Substantia nigra (tissue), 51 donors: ENCODE measurements at places on chromosomes 5 and 9.
A peak's percentile ranks its signal among the peaks of the same experiment; 100 is the strongest.

DNA sequence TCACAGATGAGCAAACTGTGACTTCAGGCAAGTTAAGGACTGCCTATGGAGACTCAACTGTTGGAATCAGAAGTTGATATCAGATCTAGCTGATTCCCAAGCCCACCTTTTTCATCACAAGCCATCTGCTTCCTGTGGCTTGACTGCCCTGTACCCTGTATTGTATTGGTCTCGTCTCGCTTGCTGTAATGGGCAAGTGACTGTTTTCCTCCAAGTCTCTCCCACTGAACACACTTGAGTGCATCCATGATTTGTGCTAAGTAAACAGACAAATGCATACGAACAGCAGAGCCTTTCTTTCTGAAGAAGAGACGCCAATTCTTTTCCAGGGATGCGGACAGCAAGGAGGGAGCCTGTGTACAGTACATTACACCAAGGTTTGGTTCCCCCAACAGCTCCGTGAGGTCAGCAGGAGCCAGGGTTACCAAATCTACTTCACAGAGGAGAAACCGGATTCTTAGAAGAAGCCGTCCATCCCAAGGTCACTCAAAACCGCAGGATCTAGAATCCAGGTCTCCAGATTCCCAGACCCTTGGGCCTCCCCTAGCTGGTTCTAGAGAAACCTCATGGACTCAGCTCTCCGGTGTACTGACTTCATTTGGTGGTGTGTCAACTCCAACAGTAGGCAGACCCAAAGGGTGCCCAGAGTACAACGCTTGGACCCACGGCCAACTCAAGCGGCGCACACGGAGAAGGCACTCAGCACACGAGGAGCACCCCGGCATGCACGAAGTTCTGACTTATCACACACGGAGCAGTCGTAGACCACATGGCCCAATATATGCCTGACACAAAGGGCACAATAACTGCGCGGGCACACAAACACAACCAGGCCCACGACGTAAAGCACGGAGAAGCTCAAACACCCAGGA, 1.1 kb downstream of the BAG1 start:
- DNase-seq, result peak; percentile 45

DNA sequence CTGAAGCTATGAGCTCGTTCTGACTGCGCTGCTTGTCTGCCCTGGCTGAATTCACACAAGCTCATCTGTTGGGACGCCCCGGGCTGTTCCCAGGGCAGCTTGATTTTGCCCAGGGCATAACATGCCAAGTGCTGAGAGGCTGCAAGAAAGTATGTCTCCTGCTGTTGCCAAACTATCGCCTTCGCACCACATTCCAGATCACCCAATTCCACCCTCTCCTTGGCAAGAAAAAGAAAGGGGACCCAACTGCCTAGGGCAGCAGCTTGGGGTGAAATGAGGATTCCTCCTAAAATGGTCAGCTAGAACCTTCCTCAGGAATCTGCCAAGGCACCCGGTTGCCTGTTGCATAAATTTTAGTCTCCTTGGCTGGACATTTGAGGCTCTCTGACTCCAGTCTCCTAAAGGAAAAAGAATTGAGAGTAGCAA, 21.2 kb downstream of the COL15A1 start:
- no peak for DNase-seq

GRCh38 chr5:11214864-11215644, 454.0 kb upstream of the DAP start:
- no peak for DNase-seq

GRCh38 chr5:180645274-180646204, 3.9 kb downstream of the FLT4 start:
- DNase-seq, result no peak

- no peak for DNase-seq
Measured at GRCh38 chr5:67644221-67644920, 447.8 kb upstream of the CD180 start.

DNA sequence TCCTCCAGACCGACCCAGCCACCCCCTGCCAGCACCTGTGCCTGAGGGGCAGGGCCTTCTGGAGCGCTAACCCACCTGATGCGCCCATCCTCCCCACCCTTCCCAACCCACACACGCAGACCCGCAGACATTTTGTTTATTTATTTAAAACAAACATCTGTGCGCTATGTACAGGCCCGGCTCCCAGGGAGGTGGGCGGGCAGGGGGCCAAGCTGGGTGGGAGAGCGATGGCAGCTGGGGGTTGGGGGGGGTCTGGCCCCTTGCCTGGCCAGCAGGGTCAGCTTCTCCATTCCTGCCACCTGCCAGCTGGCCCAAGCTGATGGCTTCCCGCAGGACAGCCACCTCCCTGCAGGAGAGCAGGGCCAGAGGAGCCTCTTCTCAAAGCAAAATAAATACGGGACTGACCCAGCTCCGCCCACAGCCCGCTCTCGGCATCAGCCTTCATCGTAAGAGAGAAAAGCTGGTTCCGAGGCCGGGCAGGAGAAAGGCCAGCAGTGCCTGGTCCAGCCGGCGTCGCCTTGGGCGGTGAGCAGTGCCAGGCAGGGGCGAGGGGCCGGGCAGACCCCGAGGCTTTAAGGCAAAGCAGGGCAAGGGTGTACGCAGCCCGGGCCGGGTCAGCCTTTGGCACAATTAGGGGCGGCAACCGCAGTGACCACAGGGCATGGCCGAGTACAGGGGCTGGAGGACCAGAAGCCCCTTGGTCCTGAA, 10.9 kb upstream of the CLIC3 start:
- DNase-seq, result no peak

DNA sequence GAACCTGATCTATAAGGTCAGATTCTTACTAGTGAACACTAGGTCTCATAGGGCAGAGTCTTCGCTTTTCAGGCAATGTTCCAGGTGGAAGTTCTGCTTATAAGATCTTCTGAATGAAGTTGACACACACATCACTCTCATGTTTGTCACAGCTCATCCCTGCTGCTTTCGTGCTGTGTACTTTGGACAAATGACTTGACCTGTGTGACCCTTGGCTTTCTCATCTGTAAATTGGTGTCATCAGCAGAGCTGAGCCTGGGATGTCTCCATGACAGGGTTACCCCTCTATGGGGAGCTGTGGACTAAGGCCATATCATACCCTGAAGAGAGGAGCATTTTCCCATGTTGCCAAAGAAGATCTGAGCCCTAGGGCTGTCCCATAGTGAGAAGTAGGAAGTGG, 2.8 kb downstream of the DELE1 start:
- DNase-seq, result no peak

- peak; percentile 5 for DNase-seq
Measured at GRCh38 chr9:111106202-111106601, 67.9 kb upstream of the LPAR1 start.

GRCh38 chr5:172163346-172163745, 24.7 kb downstream of the STK10 start:
- peak; percentile 75 for DNase-seq

GRCh38 chr5:163512526-163512925, 7.1 kb downstream of the MAT2B start:
- DNase-seq, result no peak

DNA sequence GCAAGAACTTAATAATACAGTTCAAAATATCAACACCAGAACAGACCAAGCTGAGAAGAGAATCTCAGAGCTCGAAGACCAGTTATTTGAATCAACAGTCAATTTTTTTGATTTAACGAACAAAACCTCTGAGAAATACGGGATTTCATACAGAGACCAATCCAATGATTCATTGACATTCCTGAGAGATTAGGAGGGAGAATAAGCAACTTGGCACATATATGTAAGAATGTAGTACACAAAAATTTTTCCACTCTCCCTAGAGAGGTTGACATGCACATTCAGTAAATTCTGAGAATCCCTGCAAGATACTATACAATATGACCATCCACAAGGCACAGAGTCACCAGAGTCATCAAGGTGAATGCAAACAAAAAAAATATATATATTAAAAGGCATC, 1577.3 kb upstream of the C9orf72 start:
- DNase-seq, result no peak

- no peak for DNase-seq
Measured at GRCh38 chr5:178222292-178222691, 10.3 kb downstream of the PHYKPL start.

- DNase-seq, result no peak
Measured at GRCh38 chr9:81635521-81636254, 53.7 kb downstream of the TLE1 start.

DNA sequence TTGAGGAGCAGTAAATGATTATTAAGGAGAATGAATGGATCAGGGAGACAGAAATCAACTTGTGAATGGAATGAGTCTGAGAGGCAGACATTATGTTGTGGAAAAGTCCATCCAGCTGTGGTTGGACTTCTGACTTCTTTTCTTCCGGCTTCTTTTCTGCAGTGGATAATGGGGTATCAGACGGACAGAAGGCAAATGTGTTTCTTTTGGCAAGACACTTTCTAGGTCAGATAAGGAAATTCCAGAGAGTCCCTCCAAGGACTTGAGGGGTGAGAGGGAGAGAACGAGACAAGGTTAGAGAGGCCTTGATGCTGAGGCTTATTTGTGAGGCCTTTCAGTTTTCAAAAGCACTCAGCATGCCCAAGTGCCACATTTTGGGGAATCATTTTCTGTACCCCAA, 17.1 kb upstream of the GRHPR start:
- DNase-seq, result no peak

DNA sequence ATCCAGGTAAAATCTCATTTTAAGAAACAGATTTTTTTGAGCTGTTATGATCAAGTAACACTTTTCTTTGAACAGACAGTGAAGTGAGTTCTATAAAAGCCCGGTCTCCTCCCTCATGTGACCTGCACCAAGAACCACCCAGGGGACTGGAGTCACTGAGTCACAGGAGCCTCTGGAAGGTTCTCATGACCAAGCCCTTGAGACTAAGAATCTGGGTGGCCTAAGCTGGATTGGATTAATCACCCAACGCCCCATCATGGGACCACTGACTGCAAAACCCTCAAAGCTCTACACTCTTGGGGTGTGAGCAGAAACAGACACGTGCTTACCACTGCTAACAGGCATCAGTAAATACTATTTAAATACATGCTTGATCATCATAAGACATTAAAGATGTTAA, 48.4 kb downstream of the SECISBP2 start:
- no peak for DNase-seq

DNA sequence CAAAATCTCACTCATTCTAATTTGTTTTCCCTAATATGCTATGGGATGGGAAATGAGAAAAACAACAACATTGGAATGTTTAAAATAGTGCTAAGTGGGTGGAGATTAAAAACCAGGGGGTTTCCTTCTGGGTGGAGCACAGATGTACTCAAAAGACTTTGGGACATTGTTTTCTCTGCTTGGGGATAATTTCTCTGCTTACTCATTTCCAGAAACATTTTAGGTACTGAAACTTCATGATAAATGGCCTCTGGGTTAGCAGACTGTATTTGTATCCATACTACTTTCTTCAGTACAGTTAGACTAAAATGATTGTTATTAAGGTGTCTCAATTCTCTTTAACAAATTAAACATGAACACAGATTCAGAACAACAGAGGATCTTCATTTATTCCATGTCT, 17.4 kb downstream of the ELOVL7 start:
- no peak for DNase-seq

DNA sequence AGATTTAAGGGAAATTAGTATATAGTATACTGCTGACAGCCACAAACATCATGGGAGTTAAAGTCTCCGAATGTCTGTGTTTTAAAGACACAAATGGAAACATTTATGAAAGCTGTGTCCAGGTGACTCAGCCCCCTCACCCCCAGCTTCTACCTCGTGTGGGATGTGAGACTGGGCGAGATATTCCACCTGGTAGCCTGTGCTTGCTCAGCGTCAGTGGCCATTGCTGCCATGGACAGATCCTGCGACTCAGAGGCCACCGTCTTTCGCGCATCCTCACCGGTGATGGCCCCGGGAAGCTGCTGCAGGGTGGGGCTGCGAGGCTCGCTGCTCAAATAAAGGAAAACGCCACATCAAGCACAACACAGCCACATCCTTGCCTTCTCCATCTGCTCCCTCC, 31.2 kb upstream of the EXOC3 start:
- DNase-seq, result no peak

DNA sequence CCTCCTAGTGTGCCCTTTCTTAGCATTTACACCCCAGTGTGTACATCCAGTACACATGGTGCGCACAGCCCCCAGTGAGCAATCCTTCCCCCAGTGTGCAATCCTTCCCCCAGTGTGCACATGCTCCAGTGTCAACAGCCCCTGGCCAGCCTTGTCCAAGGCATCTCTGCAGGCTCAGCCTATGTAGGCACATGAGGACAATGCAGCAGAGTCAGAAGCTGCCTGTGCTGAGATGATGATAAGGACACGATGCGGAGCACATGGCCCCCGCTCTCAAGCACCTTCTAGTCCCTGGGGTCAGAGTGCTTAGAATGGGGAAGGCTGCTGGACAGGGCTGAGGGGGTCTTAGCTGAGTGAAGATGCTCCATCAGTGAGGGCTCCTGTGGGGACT, 69.8 kb downstream of the GADD45G start:
- DNase-seq, result no peak

DNA sequence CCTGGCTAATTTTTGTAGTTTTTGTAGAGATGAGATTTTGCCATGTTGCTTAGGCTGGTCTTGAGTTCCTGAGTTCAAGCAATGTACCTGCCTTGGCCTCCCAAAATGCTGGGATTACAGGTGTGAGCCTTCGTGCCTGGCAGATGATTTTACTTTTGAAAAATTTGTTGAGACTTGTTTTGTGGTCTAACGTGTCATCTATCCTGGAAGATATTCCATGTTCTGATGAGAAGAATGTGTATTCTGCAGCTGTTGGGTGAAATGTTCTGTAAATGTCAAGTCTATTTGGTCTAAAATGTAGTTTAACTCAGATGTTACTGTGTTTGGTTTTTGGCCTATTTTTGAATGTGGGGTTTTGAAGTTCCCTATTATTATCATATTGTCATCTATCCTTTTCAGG, 145.6 kb downstream of the XRCC4 start:
- DNase-seq, result no peak

GRCh38 chr5:28862137-28862859, 1823.9 kb upstream of the CDH9 start:
- no peak for DNase-seq
